ENCODE measurements at places on chromosomes 7 and 10.

- no peak for DNase-seq
These were observed 50.8 kb downstream of the RBM20 start for GRCh38 chr10:110694820-110695538.

GRCh38 chr7:157795643-157796042 is 458.8 kb downstream of the DNAJB6 start:
- no peak for DNase-seq

GRCh38 chr7:15686957-15687545 is 568 bp upstream of the MEOX2 start:
- DNase-seq = no peak

- DNase-seq = no peak
These were observed 82.6 kb upstream of the PCGF5 start for GRCh38 chr10:91137822-91138221.

DNA sequence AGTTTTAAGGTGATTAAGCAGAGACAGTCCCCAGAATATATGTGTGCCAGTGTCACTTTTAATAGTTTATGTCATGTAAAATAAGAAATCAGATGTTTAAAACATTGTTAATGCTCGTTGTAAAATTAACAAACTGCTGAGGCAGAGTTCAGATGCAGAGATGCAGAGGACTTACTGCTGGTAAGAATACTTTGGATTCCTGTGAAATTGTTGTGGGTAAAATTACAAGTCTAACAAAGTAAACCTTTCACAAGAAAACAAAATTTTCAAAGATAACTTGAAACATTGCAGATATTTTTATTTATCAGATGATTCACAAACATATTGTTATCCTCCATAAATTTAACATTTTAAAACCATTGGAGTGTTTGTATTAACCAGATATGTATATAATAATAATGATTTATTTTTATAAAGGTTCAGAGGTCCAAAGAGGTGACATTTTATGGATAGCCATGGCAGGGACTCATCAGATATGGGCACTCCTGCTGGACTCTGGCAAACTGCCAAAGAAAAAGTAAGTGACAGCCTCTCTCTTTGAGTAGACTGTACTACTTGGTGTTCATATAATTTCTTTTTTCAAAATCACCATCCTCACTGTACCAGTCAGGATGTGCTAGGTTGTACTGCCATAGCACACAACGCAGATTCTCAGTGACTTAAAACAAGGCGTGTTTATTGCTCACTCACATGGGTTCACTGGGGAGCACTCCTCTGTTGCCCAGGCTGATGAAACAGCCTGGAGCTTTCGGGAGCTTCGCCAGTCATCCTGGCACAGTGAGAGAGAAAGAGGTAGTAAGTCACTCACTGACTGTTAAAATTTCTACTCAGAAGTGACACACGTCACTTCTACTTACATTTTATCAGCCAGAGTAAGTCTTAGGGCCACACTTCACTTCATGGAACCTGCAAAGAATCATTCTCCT is 43.5 kb downstream of the NHLRC2 start:
- peak; percentile 29 for DNase-seq

DNA sequence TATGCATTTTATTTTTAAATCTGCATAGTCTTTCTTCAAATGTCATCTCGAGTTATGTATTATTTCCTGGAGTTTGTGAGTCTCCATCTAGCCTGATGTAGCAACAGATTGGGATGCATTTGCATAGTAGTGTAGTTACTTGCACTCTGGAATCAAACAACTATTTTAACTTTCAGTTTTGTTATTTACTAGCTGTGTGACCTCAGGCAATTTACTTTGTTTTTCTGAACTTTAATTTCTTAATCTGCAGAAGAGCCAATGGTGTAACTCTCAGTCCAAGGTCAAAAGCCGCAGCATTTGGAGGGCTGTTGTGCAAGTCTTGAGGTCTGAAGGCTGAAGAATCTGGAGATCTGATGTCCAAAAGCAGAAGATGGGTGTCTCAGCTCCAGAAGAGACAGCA is 175.8 kb upstream of the SORCS1 start:
- no peak for DNase-seq

- peak; percentile 18 for DNase-seq
These were observed 53.8 kb downstream of the PANK1 start for GRCh38 chr10:89591111-89591795.

DNA sequence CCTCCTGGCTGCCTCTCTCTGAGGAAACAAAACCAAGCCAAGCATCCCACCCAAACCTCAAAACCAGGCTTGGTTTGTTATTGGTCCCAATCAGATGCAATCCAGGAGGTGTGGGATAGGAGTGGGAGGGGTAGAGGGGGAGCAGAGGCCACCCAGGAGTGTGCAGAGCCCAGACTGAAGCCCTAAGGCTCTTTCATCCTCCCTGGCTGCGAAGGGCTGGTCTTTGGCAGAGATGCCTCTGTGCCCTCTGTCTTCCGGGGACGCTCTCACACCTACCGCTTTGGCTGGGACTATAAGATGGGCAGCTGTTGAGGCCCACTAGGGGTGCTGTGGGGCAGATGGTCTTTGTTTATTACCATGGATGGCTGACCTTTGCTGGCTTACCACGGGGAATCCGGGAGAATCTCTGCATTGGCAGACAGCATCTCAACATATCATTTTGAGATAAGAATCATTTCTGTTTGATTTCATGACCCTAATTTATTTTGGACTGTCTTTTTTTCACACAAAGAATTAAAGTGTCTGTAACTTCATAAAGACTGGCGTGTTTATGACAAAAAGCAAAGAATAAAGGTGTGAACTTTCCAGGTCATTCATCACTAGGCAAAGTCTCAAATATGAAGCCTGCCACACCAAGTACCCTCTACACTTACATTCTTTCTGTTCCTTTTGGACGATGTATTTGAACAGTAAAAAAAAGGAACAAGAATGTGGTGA is 6.5 kb upstream of the DENND2A start:
- no peak for DNase-seq

GRCh38 chr10:788796-789748 is 99.6 kb upstream of the DIP2C start:
- DNase-seq = peak; percentile 74

GRCh38 chr10:77698267-77698931 is 60.8 kb upstream of the KCNMA1 start:
- DNase-seq = no peak

DNA sequence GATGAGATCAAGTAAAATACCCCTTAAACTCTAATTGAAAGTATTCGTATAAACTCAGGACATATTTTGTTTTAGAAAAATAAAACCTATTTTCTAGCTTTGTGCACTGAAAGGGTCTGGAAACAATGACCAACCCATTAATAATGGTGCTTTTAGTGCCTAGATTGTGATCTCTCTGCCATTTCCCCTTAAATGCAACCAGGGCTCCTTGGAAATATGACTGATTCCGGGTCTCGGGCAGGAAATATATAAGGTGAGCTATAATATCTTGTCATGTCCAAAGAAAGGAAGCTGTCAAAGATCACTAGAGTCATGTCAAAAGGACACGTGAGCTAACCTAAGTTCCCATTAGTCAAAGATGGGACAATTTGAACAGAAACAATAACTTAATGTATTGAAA is 12.4 kb upstream of the ADAM12 start:
- no peak for DNase-seq

DNA sequence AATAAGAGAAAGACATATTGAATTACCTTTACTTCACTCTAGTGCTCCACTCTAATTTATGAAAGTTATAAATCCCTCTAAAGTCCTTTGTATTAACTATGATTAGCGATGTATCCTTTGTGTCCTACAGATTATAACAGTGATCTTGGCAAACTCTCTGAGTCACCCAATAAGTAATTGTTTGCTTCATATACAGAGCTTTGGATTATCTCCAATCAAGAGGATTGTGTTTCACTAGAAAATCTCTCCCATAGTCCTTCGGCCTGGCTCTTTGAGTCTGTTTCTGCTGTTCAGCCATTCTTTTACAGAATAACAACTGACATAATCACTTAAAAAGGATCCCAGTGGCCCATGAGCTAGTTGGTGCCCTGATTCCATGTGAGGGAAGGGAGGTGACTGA is 9.5 kb downstream of the LMOD2 start:
- no peak for DNase-seq

DNA sequence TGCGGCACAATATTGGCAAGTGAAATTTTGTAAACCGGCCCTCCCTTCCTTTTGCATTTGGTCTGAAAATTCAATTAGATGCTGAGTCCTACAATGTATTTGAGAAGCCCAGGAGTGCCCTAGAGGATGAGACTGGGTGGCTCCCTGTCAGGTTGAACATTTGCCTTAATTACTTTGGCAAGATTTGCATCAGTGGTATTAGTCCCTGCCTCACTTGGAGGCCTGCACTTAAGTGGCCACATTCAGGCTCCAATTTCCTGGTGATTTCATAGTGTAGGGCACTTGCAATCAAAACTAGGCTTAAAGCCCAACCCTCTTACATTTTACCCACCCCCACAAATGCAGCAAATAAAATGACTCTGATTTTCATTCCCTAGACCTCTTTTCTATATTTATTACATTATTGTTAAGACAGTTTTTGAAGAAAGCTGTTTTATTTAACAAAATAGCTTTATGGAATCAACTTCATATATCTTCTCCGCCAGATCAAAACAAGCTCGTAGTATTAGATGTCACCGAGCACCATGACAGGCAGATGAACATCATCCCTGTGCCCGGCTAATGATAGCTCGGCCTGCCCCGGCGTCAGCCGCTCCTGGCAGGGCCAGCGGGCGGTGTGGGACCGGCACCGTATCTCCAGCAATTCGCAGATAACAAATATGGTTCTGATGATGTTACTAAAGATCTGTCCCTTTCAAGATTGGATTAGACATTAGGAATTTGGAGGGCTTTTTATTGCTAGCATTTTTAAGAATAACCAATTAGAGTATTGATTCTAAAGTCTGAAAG is 73.6 kb downstream of the EGFR start:
- DNase-seq = no peak

GRCh38 chr7:25118048-25118753 is 6.9 kb downstream of the CYCS start:
- DNase-seq = no peak

DNA sequence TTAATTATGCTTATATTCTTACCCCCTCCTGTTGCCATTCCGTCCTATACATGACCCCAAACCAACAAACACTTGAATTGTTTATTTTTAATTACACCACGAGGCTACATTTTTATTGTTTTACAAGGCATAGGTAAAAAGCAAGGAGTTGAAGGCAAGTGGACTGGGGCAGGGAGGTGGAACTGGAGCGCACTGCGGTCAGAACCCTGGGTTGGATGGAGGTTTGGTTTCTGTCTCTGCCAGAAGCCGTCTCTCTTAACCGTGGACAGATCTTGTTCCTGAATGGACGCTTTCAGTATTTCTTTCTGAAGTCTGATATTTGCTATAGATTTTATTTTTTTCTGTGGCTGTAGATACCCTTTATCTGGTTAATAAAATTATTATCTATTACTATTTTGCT is 19.9 kb upstream of the IGFBP3 start:
- no peak for DNase-seq

DNA sequence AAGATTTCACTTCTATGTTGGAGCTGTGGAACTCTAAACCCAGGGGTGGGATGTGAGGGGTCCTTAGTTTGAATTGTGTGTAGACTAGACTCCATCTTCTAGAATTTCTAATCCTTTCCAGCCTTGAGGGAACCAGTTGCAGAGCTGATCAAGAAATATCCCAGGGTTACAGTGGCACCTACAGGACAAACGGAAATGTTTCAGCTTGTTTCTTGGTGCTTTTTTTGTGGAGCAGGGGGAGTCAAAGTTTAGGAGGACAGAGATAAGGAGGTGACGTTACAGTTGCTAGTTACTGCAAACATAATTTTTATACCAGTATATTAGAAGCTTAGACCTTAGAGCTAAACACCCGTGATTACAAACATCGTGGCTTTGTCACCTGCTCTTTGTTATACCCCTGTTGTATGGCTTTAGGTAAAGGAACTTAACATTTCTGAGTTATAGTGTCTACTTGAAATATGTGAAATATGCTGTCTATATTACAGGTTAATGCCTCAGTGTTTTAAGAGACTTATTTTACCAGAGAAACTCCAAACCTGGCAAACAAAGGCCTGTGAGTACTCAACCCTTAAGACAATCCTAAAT is 84.5 kb upstream of the DYNC1I1 start:
- peak; percentile 48 for DNase-seq

DNA sequence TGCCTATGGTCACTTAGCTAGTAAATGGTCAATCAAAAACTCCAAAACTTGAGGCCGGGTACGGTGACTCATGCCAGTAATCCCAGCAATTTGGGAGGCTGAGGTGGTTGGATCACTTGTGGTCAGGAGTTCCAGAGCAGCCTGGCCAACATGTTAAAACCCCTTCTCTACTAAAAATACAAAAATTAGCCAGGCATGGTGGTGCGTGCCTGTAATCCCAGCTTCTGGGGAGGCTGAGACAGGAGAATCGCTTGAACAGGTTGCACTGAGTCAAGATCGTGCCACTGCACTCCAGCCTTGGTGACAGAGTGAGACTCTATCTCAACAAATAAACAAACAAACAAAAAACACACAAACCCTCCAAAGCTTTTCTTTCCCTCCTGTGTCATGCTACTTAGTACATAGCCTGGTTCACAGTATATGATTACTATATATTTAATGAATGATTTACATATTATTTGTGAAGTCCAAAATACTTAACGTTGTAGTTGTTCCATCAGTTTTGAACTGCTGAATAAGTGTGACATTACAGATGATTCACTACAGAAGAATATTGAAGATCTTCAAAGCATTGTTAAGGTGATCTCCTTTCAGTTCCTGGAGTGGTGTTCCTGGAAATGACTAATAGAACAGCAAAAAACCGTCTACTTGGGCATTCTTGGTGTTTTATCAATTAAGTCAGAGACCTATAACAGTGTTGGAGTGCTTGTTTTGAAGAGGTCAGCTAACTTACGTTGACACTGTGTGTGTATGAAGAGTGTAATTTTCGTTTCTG is 72.9 kb downstream of the ADK start:
- DNase-seq = peak; percentile 36

GRCh38 chr7:41313171-41313570 is 389.7 kb downstream of the INHBA start:
- DNase-seq = no peak

DNA sequence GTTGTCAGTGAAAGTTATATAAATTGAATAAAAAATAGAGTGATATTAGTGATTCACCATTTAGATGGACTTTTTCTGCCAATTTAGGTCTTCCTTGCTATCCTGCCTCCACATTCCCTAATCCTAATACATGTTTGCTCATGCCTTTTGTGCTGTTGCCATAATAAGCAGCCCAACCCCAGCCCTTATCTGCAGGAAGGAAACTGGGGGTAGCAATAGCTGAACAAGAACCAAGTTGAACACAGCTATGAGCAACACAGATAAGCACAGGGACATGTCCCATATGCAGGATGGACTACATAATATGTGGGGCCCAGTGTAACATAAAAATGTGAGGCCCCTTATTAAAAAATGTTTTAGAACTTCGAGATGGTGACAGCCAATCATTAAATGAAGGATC is 91.2 kb upstream of the AHR start:
- peak; percentile 80 for DNase-seq

- no peak for DNase-seq
These were observed 142.5 kb downstream of the WDR37 start for GRCh38 chr10:1198453-1199344.

DNA sequence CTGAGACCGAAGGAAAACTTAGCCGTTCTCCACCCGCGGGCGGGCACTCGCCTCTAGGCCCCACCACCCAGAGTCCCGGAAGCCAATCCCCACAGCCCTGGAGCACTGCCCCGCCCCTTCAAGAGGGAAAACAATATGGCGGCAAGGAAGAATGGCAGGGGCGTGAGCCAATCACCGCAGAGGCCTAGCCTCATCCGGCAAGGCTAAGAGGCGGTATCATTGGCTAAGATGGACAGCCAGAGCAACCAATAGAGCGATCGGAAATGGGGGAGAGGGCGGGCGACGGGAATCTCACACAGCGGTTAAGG is 529 bp downstream of the ACTR1A start:
- peak; percentile 99 for DNase-seq
